Coronary artery (tissue), 2 donors: ENCODE measurements at places on chromosomes 6 and 20.

- no peak for DNase-seq
Measured at GRCh38 chr6:84556541-84557335, 207.7 kb downstream of the TBX18 start.

GRCh38 chr6:110799189-110799588 lies 16.1 kb downstream of the CDK19 start:
- DNase-seq, result no peak

DNA sequence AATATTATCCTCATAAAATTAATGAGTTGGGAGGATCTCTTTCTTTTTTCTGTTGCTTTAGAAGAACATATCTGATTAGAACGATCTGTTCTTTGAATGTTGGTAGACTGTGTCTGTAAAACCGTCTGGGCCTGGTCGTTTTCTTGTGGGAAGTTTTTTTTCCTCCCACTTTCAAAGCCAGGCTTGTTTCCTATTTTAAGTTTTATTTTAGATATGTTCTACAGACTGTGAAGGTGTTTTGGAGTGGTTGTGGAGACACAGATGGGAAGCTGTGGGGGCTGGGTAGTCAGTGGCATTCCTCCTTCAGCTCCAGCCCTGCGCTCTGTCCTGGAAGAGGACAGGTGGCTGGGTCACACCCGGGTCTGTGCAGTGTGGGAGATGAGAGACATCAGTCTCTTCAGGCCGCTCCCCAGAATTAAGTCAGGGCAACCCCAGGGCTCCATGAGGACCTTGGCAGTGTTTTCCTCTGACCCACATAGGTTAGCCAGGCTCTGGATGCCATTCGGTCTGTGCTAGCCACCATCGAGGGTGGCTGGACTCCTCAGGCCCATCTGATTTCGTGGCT lies 92.0 kb upstream of the SCP2D1 start:
- no peak for DNase-seq

DNA sequence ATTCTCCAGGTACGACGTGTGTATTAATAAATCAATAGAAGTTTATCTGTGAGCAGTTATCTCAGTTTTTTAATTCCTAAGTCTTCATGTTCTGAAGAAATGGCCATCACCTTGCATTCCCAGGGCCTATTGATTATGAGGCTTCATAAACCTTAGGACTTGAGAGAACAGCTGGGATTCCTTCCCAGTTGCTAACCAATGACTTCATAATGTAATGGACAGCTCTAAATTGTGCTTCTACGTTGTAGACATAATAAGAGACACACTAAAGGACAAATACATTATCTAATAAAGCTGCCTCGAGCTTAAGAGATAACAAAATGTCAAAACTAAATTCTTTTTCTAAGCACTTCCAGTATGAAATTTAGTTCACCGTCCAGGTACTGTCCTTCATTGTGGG lies 30.6 kb downstream of the TSHZ2 start:
- no peak for DNase-seq

DNA sequence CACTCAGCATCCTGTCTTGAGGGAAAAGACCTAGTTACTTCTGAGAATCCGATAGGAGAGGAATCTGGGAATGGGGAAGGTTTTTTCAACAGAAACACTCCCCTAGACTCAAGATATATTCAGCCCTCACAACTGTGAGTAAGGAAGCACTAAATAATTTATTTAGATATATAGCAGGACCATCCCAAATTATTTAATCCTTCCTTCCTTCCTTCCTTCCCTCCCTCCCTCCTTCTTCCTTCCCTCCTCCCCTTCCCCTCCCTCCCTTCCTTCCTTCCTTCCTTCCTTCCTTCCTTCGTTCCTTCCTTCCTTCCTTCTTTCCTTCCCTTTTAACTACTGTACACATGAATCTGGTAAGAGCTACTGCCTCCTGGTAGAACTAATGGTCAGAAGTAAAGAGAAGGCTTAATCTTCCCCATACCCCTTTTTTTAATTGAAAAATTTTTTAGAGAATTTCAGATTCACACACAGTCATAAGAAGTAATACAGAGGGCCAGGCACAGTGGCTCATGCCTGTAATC lies 10.1 kb downstream of the SLC24A3 start:
- DNase-seq, result no peak

DNA sequence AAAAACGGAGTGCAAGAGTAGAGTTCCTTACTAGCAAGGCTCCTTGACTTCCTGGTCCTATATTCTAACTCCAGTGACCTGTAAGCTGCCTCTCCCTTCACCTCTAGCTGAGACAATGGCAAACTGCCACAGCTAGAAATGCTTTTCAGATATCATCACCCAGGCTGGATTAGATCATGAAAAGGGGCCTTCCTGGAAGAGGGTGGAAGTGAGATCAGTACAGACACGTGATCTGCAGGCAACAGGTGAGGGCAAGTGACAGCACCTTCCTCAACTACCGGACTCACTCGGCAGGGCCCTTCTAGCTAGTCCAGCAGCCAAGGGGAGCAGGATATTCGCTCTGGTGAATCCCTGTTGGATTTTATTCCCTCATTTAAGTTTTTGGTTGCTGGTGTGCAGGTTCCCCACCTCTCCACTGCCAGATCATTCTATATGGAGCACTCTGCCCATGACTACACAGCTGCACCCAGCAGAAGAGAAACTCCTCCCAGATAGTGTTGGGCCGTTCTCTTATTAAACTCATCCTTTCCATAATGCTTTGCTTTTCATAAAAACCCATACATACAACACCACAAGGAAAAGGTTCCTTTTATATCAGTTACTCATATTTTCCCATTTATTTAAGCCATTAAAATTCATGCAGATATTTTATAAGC lies 26.4 kb upstream of the FAM83C start:
- DNase-seq, result no peak

GRCh38 chr20:21353236-21353635 lies 44.1 kb downstream of the NKX2-4 start:
- no peak for DNase-seq

- no peak for DNase-seq
Measured at GRCh38 chr6:137010128-137010718, 34.5 kb downstream of the IL20RA start.

DNA sequence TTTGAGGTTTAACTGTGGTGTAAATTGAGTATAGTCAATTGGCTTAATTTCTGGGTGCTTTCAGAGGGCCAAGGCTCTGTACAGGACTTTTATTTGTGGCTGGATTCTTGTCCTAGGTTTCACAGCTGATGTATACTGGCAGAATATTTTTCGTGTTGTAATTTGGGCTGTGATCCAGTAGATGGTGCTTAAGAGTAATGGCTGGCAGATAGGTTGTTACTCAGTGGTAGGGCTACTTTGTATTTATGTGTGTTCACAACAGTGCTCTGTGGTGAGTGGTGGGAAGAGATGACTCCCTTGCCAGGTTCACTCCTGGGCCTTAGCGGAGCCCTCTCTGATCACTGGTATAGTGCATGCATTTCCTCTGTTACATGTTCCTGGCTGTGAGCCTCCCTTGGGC lies 34.5 kb upstream of the FERMT1 start:
- no peak for DNase-seq
